Fibroblast of the aortic adventitia (primary cell): ENCODE measurements at places on chromosomes 16 and 17.

DNA sequence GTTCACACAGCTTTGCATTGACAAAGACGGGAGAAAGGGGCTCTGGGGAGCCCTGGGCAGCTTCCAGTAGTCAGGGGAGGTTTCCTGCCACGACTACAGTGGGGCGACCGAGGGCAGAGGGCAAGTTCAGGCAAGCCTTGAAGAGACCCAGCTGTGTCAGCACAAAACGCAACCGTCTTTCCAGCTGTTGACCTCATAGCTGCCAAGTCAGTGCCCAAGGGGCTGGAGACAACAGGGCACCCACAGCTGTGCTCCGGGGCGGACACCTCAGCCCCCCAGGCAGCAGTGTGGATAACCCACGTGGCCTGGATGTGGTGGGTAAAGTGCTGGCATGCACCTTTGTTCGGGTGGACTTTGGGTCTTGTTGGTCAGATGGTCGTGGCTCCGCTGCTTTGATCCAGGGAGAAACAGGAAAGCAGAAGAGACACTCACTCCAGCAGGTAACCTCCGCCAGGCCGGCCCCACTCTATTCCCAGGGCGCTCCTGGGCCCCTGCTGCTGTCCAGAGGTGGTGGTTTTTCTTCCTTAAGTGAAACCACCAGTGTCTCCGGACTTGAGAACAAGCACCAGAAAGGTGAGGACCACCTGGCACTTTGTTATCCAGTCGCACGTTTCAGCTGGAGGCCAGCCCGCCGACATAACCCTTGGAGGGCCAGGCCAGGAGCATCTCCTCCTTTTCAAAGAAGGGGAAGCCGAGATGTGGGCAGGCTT lies 17.6 kb upstream of the CBX2 start:
- no peak for DNase-seq

GRCh38 chr17:53101706-53102105 lies 721.0 kb upstream of the KIF2B start:
- no peak for DNase-seq

- DNase-seq: no peak
Observed at GRCh38 chr17:49633762-49634484, 44.0 kb downstream of the SPOP start.

GRCh38 chr17:67116045-67116575 lies 71.8 kb downstream of the CACNG1 start:
- DNase-seq: no peak

DNA sequence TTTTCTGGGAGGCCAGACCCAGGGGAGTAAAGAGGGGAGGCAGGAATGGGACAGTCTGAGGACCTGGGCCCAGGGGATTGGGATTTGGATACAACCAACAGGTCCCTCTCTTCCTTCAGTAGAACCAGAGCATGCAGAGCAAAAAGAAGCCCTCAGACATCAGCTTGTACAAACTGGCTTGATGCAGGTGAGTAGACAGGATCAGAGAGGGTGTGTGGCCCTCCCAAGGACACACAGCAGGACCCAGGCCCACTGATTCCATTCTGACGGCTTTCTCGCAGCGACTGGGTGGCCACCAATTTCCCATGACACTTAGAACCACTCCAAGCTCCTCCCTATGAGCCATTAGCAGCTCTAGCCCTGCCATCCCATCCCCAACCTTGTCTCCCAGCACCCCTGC lies 63.6 kb downstream of the ABCC6 start:
- DNase-seq: no peak

DNA sequence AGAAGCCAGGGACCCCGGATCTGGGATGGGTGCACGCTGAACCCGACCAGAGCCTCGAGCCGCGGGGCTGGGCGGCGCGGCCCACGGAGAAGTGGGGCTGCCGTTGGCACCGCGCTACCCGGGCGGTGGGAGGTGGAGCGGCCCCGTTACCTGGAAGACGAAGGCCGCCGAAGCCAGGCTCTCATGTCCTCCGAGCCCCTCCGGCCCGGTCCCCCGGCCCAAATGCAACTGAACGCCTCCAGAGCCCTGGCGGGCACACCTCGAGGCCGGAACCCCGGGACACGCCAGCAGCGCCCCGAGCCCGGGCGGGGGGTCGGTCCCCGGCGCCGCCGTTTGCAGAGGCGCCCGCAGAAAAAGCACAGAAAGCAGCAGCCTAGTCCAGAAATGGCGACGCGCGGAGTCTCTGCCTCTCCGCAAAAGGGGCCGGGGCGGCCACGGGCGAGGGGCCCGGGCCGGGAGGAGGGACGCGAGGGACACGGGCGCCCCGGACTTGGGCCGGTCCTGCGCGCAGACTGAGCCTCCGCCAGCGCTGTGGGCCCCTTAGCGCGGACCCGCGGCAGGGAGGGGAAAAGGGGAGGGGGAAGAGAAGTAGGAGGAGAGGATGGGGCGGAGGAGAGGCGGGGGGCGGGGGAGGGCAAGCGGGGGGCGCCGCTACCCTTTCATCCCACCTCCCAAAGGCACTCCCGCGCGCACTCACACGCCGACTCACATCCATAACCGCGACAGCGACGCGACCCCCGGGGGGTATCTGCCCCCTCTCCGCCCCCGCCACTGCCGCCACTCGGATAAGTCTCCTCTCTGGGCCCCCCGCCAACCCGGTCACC lies 1.4 kb downstream of the AXIN2 start:
- DNase-seq: peak; percentile 20

DNA sequence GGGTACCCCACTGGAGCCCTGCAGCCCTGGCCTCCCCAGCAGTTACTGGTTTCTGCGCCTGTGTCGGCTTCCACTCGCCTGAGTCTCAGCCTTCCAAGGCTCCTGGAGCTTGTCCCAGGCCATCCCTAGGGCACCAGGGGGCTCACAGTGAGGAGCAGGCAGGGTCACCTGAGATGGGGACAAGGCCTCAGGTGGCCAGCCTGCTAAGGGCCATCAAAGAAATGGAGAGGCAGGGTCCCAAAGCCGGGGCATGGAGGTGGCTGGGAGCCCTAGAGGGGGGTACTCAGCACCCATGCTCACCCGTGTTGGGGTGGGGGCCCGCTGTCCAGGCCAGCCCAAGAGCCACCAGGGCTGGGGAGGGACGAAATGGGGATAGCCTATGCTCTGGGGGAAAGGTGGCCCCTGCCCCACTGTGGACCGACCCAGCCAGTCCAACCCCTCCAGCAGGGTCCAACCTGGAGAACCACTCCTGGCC lies 1.3 kb downstream of the FASN start:
- no peak for DNase-seq

- DNase-seq: no peak
Observed at GRCh38 chr17:49404361-49404760, 10.3 kb downstream of the PHB1 start.

GRCh38 chr17:74605361-74605760 lies 13.3 kb upstream of the CD300LD start:
- peak; percentile 77 for DNase-seq

DNA sequence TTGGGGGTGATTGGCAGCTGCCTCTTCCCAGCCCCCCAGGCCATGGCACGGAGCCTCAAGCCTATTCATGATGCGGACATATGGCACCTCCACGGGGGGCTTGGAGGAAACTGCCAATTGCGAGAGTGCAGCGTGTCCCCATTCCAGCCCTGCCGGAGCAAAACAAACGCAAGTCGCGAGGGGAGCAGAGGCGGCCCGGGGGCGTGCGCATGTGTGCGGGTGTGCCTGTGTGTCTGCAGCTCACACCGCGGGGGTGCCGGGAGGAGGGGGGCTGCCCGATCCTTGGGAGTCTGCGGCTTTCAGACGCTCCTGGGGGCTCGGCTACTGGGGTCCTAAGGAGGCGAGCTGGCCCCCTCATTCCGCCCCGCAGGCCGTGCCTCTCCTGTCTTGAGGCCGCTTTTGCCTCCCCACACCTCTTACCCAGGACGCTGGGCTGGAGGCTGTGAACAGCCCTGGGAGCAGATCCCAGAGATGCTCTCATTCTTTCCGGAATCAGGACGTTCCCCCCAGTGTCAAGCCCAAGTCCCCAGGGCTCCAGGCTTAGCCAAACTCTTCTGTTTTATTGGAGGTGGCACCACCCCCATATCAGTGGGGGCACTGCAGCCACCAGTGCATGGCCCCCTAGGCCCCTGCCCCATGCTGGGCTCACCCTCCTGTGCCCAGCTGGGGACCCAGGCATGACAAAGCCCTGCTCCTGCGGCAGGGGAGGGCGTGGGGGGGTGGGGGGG lies 29.1 kb downstream of the ENDOV start:
- no peak for DNase-seq

DNA sequence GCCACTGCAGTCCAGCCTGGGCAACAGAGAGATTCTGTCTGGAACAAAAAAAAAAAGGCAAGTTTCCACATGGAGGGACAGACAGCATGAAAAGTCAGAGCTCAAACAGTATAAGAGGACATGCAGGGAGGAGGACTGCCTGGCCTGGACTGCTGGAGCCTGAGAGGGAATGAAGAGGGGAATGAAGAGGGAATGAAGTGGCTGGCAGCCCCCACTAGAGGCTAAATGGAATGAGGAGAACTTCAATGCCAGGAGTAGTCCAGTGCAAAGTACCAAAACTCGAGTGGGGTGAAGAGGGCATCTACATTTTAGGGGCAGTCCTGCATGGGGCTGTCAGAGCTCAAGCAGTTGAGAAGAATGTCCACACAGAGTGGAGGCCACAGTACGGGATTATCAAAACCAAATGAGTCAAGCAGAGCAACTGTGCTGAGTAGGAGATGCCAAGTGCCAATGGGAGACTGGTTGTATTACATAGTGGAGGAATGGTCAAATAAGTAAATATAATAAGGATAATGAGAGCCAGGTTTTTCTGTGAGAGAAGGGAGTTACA lies 22.9 kb downstream of the IKZF3 start:
- DNase-seq: no peak

GRCh38 chr17:32104158-32104557 lies 38.1 kb upstream of the RHOT1 start:
- DNase-seq: no peak

- no peak for DNase-seq
Observed at GRCh38 chr16:30187971-30188561, 4.7 kb downstream of the CORO1A start.

DNA sequence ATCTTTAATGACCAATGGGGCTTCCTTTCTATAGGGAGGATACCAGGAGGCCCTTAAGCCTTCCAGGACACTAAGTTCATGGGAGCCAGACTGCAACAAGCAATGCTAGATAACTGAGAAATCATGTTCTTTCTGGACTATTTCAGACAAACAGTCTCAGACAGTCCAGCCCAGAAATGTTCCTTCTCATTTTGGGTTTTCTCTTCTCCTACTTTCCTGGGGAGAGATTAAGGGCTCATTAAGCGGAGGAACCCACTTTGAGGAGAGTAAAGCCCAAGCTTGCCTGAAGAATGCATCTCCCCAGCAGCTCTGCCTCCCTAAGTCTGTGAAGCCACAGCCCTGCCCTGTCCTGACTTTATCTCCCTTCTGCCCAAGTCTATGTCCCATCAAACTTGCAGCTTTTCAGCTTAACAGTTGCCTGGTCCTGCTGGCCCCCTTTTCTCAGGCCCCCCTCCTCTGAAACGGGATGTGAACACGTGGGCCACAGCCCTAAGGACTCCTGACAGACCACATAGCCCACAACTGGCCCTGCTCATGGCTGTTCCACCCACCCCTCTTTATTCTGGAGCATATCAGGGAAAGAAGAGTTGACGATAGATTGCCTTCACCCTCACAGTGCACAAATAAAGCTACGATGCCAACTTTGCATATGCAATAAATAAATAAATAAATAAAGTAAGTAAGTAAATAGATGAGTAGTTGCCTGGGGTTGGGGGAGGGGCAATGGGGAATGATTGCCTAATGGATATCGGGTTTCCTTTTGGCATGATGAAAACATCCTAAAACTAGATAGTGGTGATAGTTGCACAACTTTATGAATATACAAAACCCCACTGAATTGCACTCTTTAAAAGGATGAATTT lies 111.0 kb downstream of the N4BP1 start:
- peak; percentile 93 for DNase-seq

DNA sequence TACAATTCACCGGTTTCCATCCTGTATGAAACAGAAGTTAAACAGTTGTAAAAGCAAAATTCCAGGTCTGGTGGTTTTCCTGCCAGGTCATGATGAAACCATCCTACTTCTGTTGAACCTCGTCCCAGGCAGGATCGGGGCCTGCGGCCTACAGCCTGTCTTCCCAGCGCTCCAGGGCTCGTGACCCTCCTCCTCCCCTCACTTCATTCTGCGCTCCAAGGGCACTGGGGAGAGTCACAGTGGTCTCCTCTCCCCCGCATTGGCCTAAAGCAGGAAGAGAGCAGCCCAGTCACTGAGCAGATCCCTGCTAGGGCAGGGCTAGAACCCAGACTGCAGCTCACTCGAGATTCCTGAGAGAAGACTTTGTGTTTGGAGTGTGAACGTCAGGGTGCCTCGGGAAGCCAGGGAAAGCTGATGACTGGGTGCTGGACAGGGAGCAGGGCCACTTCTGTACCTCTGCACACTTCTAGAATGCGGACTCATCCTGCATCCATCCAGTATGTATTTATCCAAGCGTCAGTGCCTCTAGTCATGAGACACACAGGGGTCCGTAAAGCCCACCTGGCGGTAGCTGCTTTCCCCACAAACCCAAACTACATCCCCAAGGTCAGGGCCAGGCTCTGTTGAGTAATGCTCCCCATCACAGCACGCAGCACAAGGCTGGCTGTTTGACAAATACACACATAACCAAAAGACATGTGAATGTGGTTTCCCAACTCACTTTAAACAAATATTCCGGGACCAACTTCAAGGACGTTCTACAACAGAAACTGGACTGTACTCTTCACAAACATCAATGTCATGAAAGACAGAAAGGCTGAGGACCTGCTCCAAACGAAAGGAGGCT lies 1.7 kb upstream of the ITGAE start:
- peak; percentile 87 for DNase-seq

DNA sequence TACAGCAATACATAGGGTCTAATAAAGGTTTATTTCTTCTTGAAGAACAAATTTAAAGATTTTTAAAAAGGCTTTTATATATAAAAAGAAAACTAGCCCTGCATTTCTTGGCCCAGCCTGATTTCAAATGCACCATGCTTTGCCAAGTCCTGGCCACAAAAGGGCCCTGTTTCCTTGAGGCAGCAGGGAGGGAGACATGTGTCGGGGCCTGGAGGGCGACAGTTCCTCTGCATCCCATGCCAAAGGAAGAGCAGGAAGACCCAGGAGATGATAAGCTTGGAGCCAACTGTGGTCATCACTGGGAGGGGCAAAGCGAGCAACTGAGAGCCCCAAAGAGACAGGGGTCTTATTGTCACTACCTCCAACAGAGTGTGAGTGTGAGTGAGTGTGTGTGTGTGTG lies 571.5 kb upstream of the PSMD7 start:
- no peak for DNase-seq

- DNase-seq: no peak
Observed at GRCh38 chr16:51313198-51313597, 162.1 kb upstream of the SALL1 start.

DNA sequence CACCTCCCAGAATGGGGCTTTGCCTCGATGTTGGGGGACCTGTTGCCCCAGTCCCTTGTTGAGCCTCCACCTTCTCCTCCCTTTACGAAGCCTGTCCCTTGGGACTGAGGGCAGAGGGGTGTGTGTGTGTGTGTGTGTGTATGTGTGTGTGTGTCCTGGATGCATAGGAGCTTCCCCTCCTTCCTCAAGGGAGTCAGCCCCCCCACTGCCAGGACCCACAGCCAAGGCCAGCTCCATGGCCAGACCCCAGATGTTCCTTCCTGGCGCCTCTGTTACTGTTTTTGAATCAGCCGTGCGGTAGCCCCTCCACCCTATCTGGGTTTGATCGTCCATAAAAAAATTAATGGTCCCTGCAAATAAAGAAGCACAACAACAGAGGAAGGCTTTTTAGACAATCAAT lies 17.7 kb upstream of the DOK4 start:
- DNase-seq: no peak
